ENCODE measurements at places on chromosomes 11 and 22. TPM values are rescaled to one million over a fixed set of nuclear protein-coding genes. Genes with fewer than 3 reads are reported as not detected.

The TRIM51 gene
- total RNA-seq, result not detected

The MIAT gene
- 0.92 TPM for total RNA-seq

The POU2AF3 gene
- 0.14 TPM for total RNA-seq

The RAB38 gene
- total RNA-seq, result 1.4 TPM

The KBTBD3 gene
- total RNA-seq, result 4.9 TPM

The FXYD6 gene
- not detected for total RNA-seq

The TUBA8 gene
- total RNA-seq, result 0.43 TPM

The MMP12 gene
- 0.28 TPM for total RNA-seq

The GAL gene
- total RNA-seq, result not detected

The DLG2 gene
- 0.85 TPM for total RNA-seq

The TPH1 gene
- total RNA-seq, result 0.09 TPM

The MRGPRX4 gene
- total RNA-seq, result not detected

The TMEM134 gene
- total RNA-seq, result 18.2 TPM

The ELFN2 gene
- total RNA-seq, result 0.37 TPM

The SH3BP1 gene
- 5.7 TPM for total RNA-seq

All from smooth muscle cell of bladder (primary cell).